ENCODE measurements at places on chromosomes 4 and X.

DNA sequence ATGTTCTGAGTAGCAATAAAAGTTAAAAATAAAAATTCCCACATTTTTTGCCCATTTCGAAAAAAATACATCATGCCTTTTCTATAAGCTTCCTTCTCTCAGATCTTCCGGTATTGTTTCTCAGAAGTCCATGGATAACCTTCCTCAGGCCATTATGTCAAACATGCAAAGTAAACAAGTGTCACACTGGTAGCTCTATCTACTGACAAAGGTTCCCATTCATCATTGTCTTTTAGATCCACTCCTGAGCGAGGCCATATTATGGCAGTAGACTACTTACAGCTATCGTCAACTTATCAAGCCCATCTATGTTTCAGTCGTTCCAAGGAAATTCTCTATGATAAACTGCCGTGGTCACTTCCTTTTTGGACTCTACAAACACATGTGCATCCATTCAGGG is 1068.2 kb downstream of the GLUD2 start:
- no peak for DNase-seq

DNA sequence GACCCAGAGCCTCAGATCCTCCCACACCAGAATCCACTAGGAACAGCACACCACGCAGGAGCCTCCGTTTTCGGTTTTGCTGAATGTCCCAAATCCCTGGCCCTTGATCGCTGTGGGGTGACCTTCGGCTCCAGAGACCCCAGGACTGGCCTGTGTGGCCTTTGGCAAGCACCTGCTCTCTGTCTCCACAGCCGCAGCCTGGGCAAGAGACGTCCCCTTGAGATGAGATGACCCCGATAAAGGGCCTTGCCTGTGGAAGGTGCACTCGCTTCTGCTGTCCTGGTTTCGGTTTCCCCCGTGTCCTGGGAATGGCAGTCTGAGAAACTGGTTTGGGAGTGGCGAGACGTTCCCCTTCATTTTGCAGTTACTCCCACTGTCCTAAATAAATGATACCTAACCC is 9.6 kb downstream of the PSAPL1 start:
- DNase-seq: peak; percentile 22

DNA sequence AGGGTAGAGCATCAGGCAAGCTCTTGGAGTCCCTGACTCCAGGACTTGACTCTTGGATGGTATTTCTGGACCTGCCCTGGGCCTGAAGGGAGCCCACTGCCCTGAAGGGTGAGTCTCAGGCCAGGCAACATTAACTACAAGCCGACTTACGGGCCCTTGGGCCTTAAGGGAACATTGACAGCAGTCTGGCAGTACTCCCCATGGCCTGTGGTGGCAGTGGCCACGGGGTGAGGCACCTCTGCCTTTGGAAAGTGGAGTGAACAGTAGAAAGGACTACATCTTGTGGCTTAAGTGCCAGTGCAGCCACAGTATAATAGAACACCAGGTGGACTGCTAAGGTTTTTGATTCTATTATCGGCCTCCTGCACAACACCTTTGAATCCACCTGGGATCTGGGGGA is 36.3 kb downstream of the SH3BGRL start:
- DNase-seq: no peak

GRCh38 chr4:150108691-150109090 is 30.4 kb downstream of the DCLK2 start:
- DNase-seq: no peak

DNA sequence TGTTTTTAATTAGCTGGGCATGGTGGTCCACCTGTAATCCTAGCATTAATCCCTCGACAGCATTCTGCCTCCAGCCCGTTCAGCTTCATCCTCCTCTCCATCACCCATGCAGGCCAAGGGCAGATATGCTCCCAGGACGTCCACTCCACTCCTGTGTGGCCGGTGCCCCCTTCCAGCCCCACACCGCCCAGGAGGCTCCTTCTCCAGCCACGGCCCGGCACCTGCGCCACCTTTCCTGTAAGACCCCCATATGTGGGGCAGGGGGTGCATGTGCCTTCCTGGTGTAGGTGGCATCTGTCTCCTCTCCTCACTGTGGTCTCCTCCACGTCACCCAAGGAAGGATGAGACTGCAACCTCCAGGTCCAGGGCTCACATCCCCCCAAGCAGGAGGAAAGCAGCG is 57.0 kb upstream of the MXD4 start:
- no peak for DNase-seq

GRCh38 chr4:55468724-55469123 is 73.0 kb downstream of the TMEM165 start:
- no peak for DNase-seq

GRCh38 chr4:187612301-187612700 is 383.3 kb upstream of the ZFP42 start:
- DNase-seq: no peak

DNA sequence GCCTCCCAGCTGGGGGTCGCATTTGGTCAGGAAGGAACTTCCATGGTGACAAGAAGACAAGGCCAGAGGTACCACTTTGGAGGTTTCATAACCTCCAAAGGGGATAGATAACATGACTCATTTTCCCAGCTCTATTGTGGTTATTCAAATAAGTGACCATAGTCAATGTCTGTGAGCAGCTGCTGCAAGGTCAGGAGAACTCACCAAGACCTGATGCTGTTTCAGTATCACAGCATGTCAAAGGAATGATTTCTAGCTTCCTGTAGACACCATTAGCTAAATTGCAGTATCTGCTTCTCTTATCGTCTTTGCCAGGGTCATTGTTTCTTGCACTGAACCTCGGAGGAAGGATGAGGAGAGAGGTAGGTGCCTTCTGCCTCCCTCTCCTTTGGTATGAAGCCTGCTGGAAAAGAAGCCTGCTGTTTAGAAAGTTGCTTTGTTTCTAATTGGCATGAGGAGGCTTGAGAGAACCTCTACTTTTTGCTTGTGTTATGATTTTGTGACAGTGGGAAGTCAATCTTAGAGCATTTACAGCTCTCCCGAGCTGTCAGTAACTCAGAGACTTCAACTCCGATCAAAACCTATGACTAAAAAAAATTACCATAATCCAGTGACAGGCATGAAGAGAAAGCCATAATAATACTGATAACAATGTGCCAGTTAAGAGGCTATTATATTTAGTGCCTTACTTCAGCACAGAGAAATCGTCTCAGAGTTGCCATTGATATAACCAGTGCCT is 38.0 kb upstream of the GATB start:
- no peak for DNase-seq

GRCh38 chrX:2549876-2550275 is 49.1 kb upstream of the DHRSX start:
- DNase-seq: no peak

GRCh38 chrX:110251526-110251925 is 66.4 kb downstream of the AMMECR1 start:
- no peak for DNase-seq

- no peak for DNase-seq
Observed at GRCh38 chrX:29466456-29466855, 748.9 kb upstream of the MAGEB2 start.

DNA sequence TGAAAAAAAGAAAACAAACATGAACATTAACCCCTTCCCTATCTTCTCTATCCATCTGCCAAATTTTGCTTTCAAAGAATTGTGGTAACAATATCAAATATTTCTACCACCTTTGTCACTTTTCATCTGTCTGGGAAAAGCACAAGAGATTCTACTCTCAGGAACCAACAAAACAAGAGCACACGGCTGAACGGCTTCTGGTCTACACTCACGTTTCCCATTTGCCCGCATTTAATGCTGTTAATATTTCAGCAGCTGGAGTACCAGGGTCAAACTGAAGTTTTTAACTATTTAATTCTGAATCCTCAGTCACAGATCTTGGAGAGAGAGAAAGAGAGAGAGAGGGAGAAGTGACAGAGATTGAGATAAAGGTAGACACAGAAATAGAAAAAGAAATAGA is 91.4 kb downstream of the UNC5C start:
- no peak for DNase-seq

- DNase-seq: no peak
Observed at GRCh38 chrX:136529795-136530194, 2.2 kb upstream of the VGLL1 start.

- DNase-seq: no peak
Observed at GRCh38 chr4:42401171-42401570, 3.9 kb downstream of the SHISA3 start.

DNA sequence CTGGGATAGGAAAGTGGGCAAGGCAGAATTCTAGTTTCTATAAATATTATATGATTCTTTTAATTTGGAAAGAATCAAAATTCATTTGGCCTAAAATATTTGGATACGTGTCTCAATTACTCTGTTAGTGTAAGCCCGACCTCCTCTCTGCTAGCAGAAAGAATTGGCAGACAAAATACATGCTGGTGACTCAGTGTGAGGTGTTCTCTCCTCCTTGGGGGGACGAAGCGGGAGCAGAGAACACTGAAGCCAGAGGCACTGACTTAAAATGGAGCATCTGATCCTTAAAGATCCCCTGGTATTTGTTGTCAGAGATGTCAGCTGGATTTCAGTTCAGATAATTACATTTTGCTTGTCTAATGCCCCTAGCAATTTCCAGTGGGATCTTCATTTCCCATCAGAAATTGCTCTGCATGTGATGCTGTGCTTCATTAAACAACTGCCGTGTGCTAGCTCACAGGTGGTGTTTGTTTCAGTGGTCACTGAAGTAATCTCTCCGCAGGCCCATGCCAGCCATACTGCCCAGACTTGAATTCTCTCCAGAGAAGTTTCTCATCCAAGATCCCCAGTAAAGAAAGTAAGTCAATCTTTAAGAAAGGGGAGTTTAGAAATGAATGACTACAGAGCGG is 188.7 kb upstream of the TLL1 start:
- DNase-seq: no peak

GRCh38 chr4:1799387-1800375 is 6.6 kb downstream of the FGFR3 start:
- DNase-seq: no peak

DNA sequence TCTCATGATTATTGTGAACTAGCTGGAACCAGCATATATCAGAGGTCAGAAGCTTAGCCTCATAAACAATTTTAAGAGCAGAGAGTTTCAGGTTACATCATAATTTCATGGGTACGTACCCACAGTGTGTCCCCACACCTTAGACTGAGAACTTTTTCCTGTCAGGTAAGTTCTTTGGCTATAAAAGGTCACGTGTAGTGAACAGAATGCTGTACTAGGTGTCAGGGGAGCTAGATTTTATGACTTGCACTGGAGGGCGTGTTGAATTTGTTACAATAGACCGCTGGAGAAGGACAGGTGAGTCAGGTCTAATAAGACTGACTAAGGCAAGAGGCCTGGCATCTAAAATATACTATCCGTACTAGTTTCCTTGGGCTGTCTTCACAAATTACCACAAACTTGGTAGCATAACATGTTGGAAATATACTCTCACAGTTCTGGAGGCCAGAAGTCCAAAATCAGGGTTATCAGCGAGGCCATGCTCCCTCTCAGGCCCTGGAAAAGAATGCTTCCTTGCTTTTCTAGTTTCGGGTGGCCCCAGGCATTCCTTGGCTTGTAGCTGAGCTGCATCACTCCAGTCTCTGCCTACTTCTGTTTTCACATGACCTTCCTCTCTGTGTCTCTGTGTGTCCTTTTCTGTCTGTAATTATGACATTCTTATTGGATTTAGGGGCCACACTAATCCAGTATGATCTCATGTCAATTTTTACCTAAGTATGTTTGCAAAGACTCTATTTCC is 512.0 kb upstream of the NR3C2 start:
- DNase-seq: no peak

GRCh38 chr4:5447755-5448154 is 260.6 kb downstream of the EVC2 start:
- no peak for DNase-seq

- no peak for DNase-seq
Observed at GRCh38 chrX:11066812-11067211, 44.3 kb upstream of the HCCS start.

DNA sequence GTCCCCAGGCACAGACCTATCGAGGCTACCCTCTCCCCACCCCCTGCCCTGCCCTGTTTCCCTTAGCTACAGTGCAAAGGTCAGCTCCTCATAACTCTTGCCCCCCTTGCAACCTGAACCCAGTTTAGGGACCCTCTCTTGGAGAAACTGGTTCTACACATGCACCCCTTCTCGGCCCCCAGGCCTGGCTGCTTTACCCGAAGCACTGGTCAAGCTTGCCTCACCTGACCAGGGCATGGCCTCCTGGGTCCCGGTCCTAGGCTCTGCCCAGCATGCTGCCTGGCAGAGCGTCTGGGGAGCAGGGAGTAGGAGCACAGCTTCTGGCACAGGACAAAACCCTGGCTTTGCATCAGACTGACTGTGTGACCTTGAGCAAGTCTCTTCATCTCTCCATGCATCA is 28.0 kb downstream of the ZNF185 start:
- DNase-seq: no peak

DNA sequence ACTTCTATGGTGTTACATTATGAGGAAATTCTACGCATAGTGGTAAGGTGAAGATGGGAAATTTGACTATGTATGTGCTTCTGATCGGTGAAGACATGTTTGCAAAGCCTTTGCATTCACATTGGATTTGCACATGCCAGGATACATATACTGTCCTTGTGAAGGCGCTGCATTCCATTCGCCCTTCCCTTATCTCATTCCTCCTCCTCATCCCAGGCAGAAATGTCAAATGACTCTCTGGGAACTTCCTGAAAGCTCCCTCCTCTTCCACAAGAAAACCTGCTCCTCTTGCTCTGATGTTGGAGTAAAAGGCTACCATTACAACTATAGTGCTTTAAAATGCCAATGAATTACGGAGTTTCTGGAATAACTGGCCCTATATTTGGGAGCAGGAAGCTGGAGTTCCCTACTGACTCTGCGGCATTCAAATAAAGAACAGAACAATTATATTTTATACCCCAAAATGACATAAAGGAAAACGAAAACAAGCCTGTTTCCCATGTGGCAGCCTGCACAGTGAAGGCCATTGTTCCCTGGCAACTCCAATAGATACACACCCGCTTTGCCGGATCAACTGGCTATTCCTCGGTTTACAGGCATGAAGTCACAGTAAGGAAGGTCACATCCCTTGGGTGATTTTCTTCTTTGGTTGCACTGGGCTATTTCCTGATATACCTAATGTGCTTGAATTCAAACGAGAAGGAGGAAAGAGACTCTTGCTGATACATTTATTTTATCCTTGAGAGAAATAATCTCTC is 84.5 kb downstream of the AREG start:
- DNase-seq: no peak

- DNase-seq: no peak
Observed at GRCh38 chrX:132015875-132016274, 7.2 kb upstream of the STK26 start.

- no peak for DNase-seq
Observed at GRCh38 chr4:30757357-30757756, 37.2 kb downstream of the PCDH7 start.

DNA sequence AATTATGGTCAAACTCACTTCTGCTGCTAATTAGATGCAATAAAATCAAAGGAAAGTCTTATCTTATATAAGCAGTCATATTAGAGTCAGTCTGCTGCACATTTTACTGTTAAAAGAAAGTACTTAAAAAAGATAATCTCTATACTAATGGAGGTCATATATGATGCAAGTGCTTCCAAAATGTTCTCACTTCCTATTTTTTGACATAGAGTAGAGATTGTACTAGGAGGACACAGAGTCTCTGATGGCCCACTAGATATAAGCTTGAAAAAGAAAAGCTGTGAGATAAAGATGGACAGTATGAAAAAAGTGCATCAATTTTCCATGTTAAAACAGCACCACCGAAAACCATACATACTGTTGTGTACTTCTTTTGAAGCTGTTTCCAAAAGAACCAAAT is 196.9 kb downstream of the KLHL13 start:
- DNase-seq: no peak

- DNase-seq: no peak
Observed at GRCh38 chrX:44246826-44247225, 96.6 kb downstream of the EFHC2 start.

GRCh38 chr4:87093443-87094123 is 126.8 kb downstream of the KLHL8 start:
- no peak for DNase-seq

GRCh38 chr4:8916906-8917305 is 45.3 kb upstream of the HMX1 start:
- DNase-seq: no peak

All from Right ventricle myocardium superior (tissue), 1 donor.